Omental fat pad (tissue), 4 donors: ENCODE measurements at places on chromosomes 3 and 15. TPM values are rescaled to one million over a fixed set of nuclear protein-coding genes. Genes with fewer than 3 reads are reported as not detected.
A peak's percentile ranks its signal among the peaks of the same experiment; 100 is the strongest.

DNA sequence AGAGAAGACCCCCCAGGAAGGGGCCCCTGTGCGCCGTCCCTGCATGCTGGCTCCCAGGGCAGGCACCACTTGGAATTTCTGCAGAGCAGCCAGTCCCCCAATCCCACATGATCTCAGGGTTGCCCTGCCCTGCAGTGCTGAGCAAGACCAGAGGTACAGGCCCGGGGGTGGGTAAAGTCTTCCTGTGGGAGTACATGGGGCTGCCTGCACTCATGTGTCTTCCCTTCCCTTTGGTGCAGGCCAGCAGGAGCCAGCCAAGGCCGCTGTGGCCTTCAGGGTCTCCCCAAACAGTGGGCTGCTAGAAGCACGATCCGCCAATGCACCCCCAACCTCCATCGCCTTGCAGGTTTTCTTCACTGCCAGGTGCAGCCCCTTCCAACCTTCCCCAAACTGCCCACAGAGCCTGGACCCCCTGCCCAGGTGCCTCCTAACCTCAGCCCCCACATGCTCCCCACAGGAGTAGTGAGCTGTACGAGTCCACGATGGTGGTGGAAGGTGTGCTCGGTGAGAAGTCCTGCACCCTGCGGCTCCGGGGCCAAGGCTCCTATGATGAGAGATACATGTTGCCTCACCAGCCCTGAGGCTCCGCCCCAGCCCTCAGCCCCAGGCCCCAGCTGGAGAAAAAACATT, 15.0 kb downstream of the ACAA1 start:
- DNase-seq, result peak; percentile 18

GRCh38 chr15:94236608-94237007, 5.2 kb downstream of the MCTP2 start:
- DNase-seq, result no peak

The LRRIQ4 gene
- not detected for total RNA-seq

- no peak for DNase-seq
These were observed 594.1 kb downstream of the FGF12 start for GRCh38 chr3:192133271-192133670.

GRCh38 chr15:62874959-62875625, 167.5 kb upstream of the TPM1 start:
- DNase-seq, result no peak

- DNase-seq, result no peak
These were observed 48.7 kb downstream of the ETV5 start for GRCh38 chr3:186060222-186060621.

- DNase-seq, result no peak
These were observed 13.8 kb upstream of the MSL2 start for GRCh38 chr3:136209921-136210320.

DNA sequence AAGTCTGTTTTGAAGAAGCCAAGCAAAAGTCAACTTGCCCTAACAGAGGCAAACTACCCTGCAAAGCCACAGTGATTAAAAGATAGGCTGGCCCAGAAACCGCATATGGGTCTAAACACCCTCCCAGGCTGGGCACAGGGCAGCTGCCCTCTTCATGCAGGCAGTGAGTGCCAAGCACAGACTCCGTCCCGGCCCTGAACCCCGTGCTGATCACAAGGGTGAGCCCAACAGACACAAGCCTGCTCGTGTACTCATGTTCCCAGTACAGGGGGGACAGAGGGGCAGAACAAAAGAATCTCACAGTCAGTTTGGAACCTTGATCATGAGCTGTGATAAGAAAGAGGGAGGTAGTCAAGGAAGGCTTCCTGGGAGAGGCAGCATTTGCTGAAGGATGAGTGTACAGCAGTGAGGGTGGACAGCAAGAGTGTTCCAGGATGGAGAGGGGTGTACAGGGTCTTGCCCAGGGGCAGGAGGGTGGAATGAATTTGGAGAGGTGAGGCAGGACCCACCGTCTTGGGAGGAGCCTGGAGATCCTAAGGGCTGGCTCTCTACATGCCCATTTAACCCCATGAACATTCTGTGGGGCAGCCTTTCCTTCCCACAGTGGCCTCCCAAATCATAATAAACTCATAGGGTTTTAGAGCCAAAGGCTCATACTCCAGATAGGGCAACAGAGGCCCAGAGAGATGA, 43.2 kb upstream of the PRR23E start:
- DNase-seq, result no peak

GRCh38 chr15:57296473-57297162, 79.7 kb upstream of the CGNL1 start:
- no peak for DNase-seq

DNA sequence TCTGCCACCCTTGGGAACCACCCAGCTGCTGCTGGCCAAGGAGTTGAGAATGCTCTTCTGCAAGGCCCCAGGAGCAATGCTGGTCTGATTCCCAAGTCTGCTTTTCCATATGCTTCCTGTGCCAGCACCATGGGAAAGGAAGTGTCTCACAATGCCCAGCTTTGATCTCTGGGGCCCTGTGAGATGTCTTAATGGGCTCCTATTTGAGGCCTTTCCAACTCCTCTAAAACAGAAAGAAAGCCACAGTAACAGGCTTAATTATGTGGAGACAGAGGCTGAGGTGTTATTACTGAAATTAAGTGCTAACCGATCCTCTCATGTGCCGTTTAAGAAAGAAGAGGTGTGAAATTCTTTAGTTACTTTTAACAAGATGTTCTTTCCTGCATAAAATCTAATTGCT, 4.5 kb downstream of the EOGT start:
- DNase-seq, result no peak

DNA sequence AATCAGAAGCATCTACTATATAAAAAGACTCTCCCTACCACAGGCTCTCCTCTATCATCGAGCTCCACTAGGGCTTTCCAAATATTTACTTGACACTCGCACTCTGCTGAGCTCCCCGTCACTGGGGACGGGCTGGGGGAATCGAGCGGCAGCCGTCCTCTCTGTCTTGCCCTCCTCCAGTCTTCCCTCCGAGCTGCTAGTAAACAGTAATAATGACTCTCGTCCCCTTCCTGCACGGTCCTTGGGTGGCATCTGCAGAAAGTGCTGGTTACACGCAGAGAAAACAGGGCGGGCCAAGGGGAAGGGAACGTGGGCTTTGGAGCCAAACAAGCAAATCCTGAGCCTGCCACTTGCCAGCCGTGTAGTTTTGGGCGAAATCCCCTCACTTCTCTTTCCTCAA, 96.6 kb downstream of the LRIG1 start:
- no peak for DNase-seq

DNA sequence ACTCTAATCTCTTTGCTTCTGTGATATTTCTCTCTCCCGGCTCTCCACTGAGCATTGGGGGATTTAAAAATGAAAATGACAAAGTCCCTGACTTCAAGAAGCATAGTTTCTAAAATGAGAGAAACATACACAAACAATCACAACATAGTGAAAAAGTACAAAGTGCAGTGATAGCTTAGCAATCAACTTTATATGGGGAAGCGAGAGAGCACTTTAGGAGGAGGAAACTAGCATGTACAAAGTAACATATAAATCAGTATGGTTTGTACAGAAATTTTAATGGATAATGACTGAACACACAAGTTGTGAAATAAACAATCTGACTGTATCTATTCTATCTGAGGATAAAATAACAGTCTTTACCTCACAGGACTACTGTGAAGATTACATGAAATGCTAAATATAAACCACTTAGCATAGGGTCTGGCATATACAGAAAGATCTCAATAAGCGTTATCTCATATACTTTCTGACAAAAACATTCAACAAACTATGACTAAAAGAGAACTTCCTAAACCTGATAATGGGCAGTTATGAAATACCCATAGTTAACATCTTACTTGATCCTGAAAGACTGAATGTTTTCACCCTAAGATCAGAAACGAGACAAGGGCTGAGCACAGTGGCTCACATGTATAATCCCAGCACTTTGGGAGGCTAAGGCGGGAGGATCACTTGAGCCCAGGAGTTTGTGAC, 61.2 kb downstream of the PEAK1 start:
- DNase-seq, result no peak

GRCh38 chr3:145678401-145678800, 482.6 kb downstream of the PLOD2 start:
- no peak for DNase-seq

- DNase-seq, result no peak
These were observed 1.5 kb downstream of the CD80 start for GRCh38 chr3:119557877-119558269.

The MOBP gene
- not detected for total RNA-seq

The CFAP91 gene
- 4.7 TPM for total RNA-seq

GRCh38 chr3:119829420-119829819, 47.5 kb downstream of the NR1I2 start:
- no peak for DNase-seq

DNA sequence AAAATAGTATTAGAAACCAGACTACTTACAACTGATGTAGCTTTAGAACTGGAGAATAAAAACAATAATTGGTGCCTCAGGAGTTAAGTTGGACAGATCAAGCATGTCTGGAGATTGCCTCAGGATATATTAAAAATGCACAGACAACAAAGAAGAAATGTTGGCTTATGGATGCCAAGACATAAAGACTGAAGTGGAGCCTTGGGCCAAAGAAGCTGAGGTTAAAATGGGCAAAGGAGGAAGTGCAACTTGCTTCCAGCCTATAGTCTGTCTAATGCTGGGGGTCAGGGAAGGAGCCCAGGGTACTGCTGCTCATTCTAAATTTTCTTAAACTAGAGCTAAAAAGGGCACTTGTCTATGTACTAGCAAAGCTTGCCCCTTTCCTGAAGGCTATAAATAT, 77.5 kb downstream of the ESYT3 start:
- DNase-seq, result no peak

The RFX7 gene
- total RNA-seq, result 6.7 TPM

DNA sequence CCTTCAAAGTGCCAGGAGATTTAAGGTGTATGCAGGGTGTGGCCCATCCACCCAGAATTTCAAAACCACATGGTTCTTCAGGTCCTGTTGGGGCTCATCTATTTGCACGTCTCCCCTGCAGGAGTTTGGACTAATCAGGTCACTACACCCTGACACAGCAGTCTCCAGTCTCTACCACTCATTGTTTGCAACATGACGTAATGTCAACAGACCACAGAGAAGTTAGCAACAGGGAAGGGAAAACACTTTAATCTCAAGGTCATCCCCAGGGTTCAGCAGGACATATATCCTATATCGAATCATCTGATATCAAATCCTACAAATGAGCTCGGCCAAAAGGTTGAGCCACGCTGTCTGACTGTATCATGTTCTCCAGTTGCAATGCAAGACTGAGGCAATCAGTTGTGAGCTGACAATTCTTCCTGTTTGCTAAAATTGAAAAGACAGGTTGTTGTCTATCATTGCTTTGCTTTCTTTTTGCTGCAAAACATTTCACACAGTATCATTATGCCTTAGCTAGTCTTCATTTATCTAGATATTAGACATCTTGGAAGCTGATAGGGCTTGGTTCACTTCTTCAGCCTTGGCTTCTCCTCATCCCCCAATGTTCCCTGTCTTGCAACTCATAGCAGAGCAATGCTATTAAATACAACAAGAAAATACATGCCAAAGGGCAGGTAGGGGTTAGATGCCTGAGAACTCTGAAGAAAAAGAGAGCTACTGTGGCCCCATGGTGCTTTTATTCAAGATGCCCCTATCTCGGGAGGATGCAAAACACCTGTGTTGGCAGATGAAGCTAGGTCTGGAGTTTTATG, 13.4 kb upstream of the LEKR1 start:
- DNase-seq, result no peak

- no peak for DNase-seq
These were observed 165.6 kb downstream of the LPP start for GRCh38 chr3:188319569-188319968.

- DNase-seq, result no peak
These were observed 52.8 kb downstream of the ETFA start for GRCh38 chr15:76258460-76258859.

GRCh38 chr15:62853841-62854225, 188.7 kb upstream of the TPM1 start:
- DNase-seq, result no peak

DNA sequence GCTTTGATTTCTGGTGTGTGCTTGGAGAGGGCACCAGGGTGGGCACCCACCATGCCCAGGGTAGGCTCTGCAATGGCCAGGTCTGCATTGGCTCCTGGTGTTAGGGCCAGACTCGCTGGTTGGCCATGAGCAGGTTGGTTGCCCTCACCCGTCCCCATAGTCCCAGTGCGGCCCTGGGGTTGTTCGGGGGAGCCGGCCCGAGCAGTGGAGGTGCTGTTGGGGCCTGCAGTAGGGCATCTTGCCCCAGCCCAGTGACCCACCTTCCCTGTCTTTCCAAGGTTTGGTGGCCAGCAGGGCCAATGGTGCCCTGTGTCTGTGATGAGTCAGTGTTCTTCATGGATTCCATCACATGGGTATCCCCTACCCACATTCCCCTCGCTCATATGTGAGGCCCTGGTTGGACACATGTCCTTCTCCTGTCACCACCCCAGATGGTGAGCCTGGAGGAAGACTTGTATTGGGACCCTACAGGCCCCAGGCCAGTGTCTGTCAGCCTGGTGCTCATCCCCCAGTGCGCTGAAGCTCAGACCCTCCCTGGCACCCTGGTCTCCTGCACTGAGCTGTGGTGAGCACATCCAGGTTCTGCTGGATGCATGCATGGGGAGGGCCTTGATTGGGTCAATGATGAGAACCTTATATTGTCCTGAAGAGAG, 190.1 kb downstream of the UBE3A start:
- DNase-seq, result peak; percentile 7

- no peak for DNase-seq
These were observed at the start of gene KCNH8 for GRCh38 chr3:19147905-19148767. Gene KCNH8 (plus strand): TSS chr3:19148510. CDS start chr3:19148720, 210 bp downstream.

GRCh38 chr3:79310016-79310415, 457.8 kb downstream of the ROBO1 start:
- no peak for DNase-seq

- no peak for DNase-seq
These were observed 37.9 kb downstream of the TJP1 start for GRCh38 chr15:29784413-29784812.

GRCh38 chr15:28271697-28272260, 50.2 kb downstream of the HERC2 start:
- DNase-seq, result no peak

The ISLR gene
- total RNA-seq, result 57.8 TPM

The SEC11A gene
- 191 TPM for total RNA-seq

DNA sequence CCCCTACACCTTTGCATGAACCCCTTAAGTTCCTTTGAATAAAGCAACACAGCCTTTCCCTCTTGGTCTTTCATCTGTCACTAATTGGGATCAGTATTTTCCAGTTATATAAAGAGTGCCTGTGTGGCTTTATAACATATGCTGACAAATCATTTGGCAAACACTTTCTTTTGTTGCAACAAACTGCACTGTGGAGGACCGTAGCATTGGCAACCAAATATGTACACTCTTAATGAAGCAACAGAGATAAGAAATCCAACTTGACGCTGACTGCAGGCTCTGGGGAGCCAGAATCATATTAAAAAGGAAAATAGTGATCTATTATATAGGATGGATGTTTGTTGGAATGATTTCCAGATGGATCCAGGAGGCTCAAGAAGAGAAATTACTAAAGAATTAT, 120.1 kb upstream of the PRICKLE2 start:
- DNase-seq, result no peak

The CFAP100 gene
- not detected for total RNA-seq

GRCh38 chr3:129026728-129027543, 25.8 kb downstream of the EFCC1 start:
- DNase-seq, result peak; percentile 72
